ENCODE measurements at places on chromosomes 6 and 20.

GRCh38 chr20:38728911-38729642, 4.8 kb downstream of the SLC32A1 start:
- no peak for DNase-seq

- DNase-seq, result no peak
Observed at GRCh38 chr20:38286586-38287531, 17.1 kb upstream of the BPI start.

DNA sequence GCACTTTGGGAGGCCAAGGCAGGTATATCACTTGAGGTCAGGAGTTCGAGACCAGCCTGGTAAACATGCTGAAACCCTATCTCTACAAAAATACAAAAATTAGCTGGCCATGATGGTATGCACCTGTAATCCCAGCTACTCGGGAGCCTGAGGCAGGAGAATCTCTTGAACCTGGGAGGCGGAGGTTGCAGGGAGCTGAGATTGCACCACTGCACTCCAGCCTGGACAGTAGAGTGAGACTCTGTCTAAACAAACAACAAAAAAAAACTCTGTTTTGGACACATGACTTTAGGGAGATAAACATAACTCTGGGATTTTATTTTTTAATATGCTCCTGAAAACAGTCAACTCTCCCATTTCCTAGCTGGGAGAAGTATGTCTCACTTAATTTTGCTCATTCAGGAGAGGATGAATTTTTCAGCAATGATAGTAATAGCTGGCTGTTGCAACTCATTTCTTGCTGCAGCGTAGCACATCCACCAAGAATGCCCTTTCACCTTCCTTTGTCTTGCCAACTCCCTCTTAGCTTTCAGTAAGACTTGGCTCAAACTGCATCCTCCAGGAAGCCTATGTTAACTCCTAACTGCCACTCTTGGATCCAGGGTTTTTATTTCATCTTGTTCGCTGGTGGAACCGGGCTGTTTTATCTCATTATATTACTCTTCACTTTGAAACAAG, 24.3 kb downstream of the TOP1 start:
- no peak for DNase-seq

DNA sequence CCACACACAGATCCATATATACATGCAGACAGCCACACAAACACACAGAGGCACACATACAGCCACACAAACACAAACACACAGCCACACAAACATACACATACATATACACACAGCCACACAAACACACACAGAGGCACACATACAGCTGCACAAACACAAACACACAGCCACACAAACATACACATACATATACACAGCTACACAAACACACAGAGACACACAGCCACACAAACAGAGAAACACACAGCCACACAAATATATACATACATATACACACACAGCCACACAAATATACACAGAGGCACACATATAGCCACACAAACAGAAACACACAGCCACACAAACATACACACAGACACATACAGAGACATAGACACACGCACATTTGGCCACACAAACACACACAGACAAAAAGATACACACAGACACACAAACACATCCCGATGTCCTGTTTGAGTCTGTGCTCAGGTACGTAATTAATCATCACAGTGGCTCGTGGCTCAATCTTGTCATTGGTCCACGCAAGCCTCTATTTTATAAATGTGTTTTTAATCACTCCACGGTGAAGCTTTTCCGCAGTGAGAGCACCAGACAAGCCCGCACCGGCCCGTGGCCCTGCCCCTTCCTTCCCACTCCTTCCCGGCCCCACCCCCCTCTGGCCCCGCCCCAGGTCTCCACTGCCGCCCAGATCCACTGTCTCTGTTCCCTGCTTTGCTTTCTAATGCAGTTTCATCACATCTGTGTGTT, 135.3 kb downstream of the CDH4 start:
- DNase-seq, result no peak

DNA sequence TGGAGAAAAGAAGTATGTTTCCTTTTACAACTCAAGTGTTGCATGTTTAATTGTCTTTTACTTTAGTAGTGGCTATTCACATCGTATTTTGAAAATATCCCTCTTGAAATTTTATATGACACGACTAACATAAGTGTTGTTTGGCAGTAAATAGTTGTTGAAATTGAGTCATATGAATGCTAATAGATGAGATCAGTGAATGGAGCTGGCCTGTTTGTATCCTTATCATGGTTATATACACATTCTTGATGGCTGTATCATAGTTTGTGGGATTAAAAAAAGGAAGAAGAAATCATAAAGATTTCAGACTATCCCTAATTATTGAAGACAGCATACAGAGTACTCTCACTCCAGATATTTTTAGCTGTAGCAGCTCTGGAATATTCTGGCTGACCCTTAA, 8.2 kb upstream of the RAE1 start:
- DNase-seq, result no peak

- no peak for DNase-seq
Observed at GRCh38 chr20:32798046-32798981, 21.4 kb upstream of the MAPRE1 start.

GRCh38 chr6:35161266-35161665, 20.1 kb upstream of the TCP11 start:
- no peak for DNase-seq

GRCh38 chr6:158311626-158312025, 639 bp upstream of the TULP4 start:
- no peak for DNase-seq

GRCh38 chr6:141658696-141659095, 474.0 kb upstream of the GJE1 start:
- DNase-seq, result no peak

- no peak for DNase-seq
Observed at GRCh38 chr6:19413323-19413722, 423.8 kb upstream of the ID4 start.

DNA sequence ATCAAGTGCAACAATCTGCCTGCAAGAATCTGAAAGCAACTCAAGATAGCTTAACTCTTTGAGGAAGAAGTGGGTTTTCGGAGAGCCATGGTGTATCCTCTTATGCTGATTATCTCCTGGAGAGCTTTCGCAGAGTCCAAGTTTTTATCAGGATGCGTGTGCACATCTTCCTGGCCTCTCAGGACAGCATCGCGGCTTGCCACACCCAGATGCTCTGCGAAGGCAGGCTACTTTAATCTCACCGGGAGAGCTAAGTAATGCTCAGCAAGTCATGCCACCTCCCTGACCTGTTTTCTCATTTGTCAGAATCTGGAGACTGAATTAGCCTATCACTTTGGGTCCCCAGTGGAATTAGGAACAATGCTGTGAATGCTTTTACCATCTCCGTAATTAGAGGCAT, 52.9 kb downstream of the TTI1 start:
- no peak for DNase-seq

DNA sequence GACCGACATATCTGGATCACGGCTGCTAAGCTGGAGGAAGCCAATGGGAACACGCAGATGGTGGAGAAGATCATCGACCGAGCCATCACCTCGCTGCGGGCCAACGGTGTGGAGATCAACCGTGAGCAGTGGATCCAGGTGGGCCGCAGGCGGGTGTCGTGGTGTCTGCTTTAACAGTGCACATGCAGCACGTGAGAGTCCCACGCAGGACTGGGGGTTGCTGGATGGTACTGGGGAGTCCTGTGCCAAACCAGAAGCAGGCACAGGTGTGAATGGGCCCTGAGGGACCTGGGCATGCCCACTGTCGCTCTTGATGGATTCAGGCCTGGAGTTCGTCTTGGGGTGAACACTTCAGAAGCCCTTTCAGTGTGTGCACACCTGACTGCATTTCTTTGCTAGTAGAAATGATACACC, 24.6 kb upstream of the C20orf204 start:
- no peak for DNase-seq

DNA sequence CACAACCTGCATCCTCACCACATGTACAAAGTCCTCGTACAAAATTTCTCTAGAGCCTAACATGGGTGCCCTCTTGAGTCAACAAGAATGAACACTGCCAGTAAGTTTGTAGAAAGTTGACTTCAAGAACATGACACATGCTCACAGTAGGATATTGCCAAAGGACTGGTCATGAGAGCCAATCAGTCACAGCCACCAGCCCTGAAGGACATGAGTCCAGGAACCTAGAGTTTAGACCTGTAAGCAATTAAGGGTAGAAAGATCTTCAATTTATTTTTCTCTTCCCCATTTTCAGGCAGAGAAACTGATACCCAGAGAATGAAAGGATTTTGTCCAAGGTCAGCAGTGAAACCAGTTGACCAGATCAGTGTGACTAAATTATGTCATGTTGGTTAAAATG, 96.1 kb downstream of the MAFB start:
- no peak for DNase-seq

- DNase-seq, result no peak
Observed at GRCh38 chr20:3094848-3095629, 10.5 kb upstream of the AVP start.
